ENCODE measurements at places on chromosomes 2 and 18.

GRCh38 chr2:8542381-8543059 lies 139.3 kb upstream of the ID2 start:
- no peak for DNase-seq

GRCh38 chr2:234493796-234494195 lies 3.1 kb downstream of the ARL4C start:
- no peak for DNase-seq

GRCh38 chr2:20439503-20439902 lies 7.4 kb upstream of the RHOB start:
- DNase-seq = no peak

DNA sequence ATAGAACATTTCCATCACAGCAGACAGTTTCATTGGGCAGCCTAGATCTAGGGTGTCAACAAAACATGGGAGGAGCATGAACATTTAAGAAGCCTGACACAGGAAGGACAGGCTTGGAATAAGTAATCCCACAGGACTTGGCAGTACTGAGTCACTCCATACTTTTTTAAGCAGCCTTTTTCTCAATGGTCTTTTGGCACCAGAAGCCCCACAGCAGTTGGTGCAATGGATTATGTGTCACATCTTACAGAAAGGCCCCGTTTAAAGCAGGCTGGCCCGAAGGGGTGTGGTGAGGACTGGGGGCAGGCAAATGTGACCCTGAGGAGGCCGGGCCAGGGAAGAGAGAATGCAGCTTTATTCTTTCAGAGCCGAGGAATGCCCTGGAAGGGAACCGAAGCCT lies 26.6 kb downstream of the SPTBN1 start:
- no peak for DNase-seq

GRCh38 chr2:236844711-236845110 lies 241.0 kb upstream of the COPS8 start:
- DNase-seq = no peak

DNA sequence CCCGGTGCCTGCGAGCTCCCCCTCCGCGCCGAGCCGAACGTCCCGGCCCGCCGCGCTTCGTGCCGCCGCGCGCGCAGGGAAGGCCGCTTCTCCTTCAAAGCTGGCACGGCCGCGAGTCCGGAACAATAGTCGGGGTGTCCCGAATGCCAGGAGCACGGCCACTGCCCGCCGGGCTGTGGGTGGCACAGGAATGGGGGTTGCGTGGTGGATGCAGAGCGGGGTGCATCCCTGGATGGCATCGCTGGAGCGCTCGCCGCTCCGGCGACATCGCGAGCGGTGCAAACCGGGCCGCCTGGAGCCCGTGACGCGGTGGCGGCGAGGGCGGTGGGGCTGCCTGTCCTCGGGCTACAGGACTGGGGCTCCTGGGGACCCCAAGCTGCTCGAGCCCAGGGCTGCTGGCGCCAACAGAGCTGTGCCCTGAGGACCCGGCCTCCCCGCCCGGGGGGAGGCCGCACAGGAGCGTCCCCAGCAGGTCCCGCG lies 1.1 kb upstream of the SATB2 start:
- no peak for DNase-seq

- DNase-seq = no peak
These were observed 21.5 kb downstream of the ANKRD29 start for GRCh38 chr18:23641143-23641720.

GRCh38 chr2:132623096-132623839 lies 46.7 kb downstream of the LYPD1 start:
- DNase-seq = no peak

DNA sequence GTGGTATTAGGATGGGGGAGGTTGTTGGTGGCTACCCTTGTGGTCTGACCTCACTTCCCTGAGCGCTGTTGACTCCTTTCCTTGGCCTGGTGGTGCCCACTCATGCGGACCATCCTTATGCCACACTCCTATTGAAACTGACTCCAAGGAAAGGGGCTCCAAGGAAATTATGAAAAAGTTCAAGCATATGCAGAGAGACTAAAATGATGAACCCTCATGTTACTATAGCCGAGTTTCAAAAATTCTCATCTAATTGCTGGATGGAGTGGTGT lies 96.2 kb upstream of the STPG4 start:
- DNase-seq = no peak

- no peak for DNase-seq
These were observed 189.4 kb upstream of the CWC22 start for GRCh38 chr2:180196419-180196977.

DNA sequence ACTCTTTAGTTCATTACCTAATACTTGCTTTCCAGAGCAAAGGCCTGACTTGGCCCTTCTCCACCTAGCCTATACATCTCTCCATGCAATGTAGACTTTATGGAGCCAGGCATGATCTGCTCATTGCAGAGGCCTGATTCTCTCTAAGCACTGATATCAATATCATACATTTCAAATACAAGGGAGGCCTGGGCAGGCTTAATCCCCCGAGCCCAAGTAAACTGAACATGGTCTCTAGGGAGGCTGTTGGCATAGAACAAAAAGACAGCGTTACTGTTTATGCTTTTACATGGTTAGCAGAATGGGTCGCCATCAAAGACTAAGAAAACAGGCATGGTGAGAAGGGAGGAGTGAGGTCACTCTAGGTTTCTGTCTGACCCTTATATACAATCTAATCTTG lies 695.1 kb downstream of the ZEB2 start:
- DNase-seq = no peak

GRCh38 chr18:79360933-79361332 lies 34.8 kb upstream of the NFATC1 start:
- DNase-seq = no peak

DNA sequence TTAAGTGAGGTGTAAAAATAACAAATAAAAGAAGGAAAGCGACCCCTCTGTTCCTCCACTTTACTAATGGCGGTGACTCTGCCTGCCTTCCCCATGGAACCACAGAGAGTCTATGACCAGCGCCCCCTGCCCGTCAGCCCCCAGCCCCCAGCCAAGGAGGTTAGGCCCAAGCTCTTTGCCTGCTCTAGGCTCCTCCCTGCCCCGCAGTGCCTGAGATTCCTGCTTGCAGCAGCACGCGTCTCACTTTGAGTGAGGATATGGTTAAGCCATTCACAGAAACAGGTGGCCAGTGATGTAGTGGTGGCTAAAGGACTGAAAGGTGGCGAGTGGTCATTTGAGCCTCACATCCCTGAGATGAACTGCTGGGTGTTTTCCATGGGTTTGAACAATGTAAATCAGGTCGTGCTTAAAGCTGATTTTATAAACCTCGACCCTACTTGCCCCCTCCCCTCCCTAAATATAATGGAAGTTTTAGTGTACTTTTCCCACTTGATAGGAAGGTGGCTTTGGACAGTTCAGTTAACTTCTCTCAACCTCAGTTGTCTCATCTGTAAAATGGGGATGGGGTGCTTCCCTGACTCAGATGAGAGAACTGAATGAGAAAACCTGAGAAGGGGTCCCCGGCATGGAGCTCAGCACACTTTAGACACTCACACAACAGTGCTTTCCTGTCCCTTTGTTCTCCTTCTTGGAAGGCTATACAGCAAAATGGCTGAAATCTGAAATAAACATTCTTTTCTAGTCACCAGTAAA lies 46.5 kb downstream of the IL1RL2 start:
- DNase-seq = no peak

GRCh38 chr2:160940699-160941098 lies 219.5 kb upstream of the TANK start:
- DNase-seq = no peak

DNA sequence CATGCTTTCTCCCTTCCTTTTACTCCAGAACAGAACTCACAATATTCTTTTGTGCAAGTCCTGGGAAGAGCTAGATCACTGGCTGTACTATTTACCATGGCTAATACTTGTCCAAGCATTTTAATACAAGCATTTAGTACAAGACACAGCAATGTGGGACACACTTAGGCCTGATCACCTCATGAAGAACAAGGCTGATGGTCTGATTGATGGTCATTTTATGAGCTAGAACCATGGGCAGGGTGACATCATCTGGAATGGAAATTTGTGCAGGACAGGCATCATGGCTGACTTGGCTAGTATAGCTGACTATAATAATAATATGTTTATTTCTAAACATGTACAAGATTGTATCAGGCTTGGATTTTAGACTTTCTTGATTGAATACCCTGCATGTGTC lies 374.2 kb upstream of the HNMT start:
- no peak for DNase-seq

DNA sequence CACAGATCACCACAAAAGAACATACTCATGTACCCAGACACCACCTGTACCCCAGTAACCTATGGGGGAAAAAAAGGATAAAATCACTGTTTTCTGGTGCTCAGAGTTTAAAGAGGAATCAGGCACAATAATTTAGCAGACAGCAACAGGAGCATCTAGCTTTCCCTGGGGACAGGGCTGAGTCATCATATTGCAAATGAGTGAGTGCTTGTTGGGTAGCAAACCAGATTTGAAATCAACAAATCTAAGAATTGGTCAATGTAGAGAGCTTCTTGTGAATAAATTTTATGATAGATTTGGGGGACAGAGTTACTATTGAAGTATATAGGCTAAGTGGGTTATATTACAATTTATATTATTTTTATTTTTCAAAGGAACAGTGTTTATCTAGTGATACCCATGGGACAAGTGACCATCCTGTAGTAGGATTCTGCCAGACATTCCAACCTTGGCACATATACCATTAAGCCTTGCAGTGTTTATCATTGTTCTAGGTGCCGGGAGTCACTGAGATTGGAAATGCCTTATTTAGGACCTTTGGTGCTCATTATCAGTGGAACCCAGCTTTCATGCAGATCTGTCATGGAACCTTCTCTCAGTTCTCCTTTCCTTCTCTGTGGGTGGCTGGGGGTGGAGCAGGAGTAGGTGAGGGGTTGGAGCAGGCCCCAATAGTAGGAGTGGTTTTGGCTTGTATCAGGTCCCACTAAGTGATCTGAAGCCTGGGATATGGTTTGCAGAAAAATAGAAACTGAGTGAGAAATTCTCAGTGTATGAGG lies 117.2 kb downstream of the CERS6 start:
- DNase-seq = no peak

GRCh38 chr2:176100547-176101140 lies 1.0 kb downstream of the HOXD12 start:
- DNase-seq = no peak

DNA sequence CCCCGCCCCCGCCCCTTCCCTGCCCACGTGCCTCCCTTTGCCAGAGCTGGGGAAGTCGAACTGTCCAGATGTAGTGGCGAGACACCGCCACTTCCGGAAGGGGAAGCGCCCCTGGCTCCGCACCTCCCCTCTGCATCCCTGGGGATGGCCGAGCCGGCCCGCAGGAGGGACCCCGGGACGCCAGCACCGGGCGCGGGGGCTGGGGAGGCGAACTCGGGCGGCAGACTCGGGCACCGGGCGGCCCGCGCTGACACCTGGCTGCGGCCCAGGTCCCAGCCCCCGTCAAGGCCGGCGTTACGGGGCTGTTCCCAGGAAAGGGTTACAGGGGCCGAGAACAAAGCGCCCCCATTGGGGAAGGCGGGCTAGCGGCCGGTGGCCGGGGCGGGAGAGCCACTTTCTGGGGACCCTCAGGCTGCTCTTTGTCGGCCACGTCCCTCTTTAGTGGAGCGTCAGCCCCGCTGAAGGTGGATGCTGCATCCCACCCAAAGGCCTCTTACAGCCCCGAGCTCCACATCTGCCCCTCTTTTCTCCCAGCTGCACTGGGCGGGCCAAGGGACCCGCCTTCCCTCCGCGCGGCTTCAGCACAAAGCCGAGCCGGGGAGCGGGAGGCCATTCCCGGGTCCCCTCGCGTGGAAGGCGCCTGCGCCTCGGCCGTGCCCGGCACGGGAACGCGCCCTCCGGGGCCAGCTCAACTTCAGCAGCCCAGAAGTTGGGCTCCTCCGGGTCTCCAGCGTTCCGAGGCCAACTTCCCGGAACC lies 1.3 kb downstream of the SDC1 start:
- DNase-seq = no peak

GRCh38 chr2:59724746-59725145 lies 828.7 kb downstream of the BCL11A start:
- no peak for DNase-seq

DNA sequence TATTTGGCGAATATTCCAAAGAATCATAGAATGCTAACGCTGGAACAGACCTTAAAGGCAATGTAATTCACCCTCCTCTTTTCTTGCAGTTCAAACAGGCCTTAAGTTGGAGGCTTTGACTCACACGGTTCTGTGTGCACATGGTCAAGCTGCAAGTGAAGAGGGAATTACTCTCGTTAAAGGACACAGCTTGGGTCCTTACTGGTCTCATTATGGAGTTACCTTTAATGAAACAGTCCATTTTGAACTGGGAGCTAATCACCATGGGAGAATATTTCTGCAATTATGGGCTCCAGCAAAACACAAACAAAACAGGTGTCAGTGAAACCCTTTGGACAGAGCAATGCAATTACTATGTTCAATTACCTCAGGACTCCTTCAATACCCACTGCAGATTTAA lies 135.5 kb downstream of the GAREM1 start:
- DNase-seq = no peak

DNA sequence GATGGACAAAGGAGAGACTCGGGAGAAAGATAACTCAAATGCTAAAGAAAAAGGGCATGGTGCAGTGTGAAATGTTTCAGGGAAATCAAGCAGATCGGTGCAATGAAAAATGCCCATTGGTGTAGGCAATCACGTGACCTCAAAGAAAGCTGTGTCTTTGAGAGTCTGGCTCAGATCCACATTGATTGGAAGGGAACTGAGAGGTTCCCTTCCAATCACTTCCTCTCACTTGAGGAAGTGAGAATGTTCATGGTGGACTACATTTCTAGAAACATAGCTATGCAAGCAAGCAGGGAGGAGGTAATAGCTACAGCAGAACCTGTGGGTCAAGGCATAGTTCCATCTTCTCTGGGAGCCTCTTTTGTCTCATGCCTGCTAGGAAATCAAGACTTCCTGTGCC lies 187.4 kb downstream of the LPIN1 start:
- DNase-seq = no peak

- DNase-seq = no peak
These were observed 47.4 kb downstream of the VWA3B start for GRCh38 chr2:98134172-98135005.

All from uterus (tissue), 4 donors.